Activated CD4-positive, alpha-beta memory T cell treated with anti-CD3 and anti-CD28 coated beads for 36 hours (primary cell): ENCODE measurements at places on chromosomes 16 and 17. TPM values are rescaled to one million over a fixed set of nuclear protein-coding genes. Genes with fewer than 3 reads are reported as not detected.

Gene FBRS
- 91.8 TPM for total RNA-seq

Gene TRPV2
- 46.0 TPM for total RNA-seq

Gene ETV4
- 4.2 TPM for total RNA-seq

Gene PPM1E
- not detected for total RNA-seq

Gene DBNDD1
- 0.94 TPM for total RNA-seq

Gene SLC12A3
- total RNA-seq: not detected

Gene EFNB3
- not detected for total RNA-seq

Gene HBQ1
- total RNA-seq: not detected

Gene ALKBH5
- total RNA-seq: 127 TPM

Gene DOC2A
- total RNA-seq: 0.34 TPM

Gene CPNE7
- total RNA-seq: 7.1 TPM

Gene CCDC144A
- 4.7 TPM for total RNA-seq

Gene SLC16A3
- 99.7 TPM for total RNA-seq

Gene SOX9
- total RNA-seq: not detected

Gene SLC25A10
- 25.1 TPM for total RNA-seq

Gene SCARF1
- total RNA-seq: 3.2 TPM

Gene RND2
- not detected for total RNA-seq

Gene KCNJ2
- not detected for total RNA-seq

Gene TANC2
- total RNA-seq: 4.2 TPM

Gene CALB2
- not detected for total RNA-seq

Gene MGAT5B
- total RNA-seq: not detected

Gene ARHGAP44
- total RNA-seq: not detected

Gene TAC4
- total RNA-seq: not detected

Gene GNG13
- not detected for total RNA-seq

Gene DNAH2
- total RNA-seq: not detected

Gene FOXL1
- not detected for total RNA-seq

Gene CD7
- 570 TPM for total RNA-seq

Gene IRF8
- total RNA-seq: 41.7 TPM

Gene CX3CL1
- total RNA-seq: not detected
